Stimulated activated CD8-positive, alpha-beta memory T cell treated with anti-CD3 and anti-CD28 coated beads, Interleukin-4, amount 100 ng/mL, for 48 hours (primary cell): ENCODE measurements at places on chromosomes 3 and 15.

DNA sequence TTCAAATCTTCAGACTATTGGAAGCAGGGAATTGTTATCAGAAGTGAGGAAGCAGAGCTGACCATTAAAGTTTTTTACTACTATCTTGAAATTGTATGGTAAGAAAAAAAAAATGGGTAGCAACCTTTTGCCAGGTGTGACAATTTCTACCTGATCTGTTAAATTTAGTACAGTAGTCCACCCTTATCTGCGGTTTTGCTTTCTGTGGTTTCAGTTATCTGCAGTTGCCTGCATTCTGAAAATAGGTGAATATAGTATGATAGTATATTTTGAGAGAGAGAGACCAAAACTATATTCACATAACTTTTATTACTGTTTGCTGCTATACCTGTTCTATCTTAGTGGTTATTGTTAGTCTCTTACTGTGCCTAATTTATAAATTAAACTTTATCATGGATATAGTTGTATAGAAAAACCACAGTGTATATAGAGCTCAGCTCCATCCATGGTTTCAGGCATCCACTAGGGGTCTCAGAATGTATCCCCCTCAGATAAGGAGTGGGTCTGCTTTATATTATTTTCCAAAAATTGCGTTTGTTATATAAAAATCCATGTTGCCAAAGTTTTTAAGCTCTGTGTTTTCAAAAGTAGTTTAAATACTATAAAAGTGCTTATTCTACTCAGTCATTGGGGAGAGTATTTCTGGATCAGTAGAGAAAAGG, 69.9 kb downstream of the PTPRG start:
- DNase-seq, result no peak

DNA sequence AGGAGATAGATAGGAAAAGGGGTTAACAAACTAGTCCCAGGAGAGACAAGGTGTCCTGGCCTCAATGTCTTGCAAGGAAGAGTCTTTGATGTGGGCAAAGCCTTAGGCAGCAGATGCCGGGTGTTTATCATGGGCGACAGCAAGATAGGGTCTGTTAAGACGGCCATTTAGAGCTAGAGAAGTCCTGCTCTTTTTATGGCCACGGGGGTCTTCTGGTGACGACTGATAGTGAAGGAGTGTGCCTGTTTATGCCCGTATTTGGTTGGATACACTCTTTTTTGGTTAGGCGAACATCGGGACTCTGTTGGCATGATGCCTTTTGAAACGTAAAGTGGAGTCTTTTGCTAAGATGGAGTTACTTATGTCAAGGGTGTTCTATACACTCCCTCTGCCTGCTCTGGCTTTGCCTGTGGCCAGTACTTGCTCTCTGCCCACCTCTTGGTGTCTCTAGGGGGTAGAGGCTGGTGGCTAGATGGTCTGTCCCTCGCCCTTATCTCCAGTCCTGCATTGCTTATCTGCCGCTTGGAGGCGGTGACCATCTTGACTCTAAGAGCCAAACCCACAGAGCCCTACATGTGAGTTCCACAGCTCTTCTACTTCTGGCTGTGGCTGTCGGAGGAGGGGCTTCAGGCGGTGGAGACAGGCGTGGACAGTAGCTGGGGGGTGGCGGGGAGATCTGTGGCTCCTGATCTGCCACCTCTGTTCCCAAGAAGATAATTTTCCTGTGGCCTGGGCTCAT, 55.8 kb upstream of the ZBTB38 start:
- DNase-seq, result no peak

DNA sequence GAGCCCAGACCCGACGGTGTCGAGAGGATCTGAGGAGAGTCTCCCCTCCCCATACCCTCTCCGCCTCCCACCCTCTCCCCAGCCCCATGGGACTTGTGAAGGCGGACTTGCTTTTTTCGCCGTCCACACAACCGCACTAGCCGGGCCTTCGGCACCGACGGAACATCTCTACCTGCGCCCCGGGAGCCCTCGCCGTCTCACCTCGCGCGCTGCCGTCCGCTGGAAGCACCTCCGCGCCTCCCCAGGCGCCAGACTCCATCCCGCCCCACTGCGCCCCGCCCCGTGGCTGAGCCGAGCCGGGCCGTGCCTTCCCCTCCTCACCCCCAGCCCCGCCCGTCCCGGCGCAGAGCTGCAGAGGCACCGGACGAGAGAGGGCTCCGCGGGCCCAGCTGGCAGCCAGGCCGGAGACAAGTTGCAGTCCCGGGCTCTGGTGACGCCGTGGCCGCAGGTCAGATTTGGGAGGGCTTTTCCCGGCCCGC, at the start of the genes DUOX1 and DUOXA1:
DUOX1 (plus strand) TSS at position 344 of the 479 bp plus-strand sequence. CDS start 1,973 bp downstream, outside the sequence.
DUOXA1 (minus strand) TSS at position 229 of the 479 bp plus-strand sequence. CDS start 6,865 bp downstream, outside the sequence.
- peak; percentile 48 for DNase-seq

DNA sequence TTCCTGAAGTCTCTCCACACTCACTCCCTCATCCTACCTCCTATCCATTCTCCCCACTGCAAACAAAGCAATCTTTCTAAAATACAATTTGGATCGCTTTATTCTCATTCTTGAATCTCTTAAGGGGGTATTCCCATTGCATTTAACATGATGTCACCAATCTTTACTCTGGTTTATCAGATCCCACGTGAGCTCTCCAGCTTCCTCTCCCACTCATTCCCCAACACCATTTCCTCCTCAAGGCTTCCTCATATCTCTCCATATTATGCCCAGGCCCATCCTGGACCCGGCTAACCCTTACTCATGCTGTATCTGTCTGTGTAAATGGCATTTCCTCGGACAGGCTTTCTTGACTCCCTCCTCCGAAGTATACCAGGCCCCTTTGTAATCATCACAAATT, 165.0 kb downstream of the CD47 start:
- no peak for DNase-seq

DNA sequence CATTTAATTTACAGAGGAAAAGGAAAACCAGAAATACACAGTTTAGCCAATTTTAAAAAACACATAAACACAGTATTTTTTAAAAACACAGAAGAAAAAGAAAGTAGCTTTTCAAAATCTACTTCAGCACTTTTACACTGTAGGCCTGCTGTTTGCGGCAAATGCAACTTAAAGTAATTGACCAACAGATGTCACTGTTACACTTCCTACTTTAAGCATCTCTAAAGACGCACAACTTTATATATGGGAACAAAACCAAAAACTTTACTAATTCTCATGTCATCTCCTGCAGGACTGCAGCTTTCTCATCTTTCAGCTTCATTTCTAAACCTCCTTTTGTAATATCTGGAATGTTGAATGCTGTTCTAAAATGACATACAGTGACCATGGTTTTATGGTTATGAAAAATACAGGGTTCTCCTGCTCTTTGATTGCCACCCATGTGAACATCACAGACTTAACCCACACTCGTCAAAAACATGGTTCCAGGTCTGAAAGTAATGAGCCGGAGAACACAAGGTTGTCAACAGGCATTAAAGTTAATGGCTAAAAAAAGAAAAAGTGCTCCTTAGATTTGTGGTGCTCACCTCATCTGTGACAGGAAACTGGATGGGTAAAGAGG, 107.9 kb downstream of the FMN1 start:
- no peak for DNase-seq

- no peak for DNase-seq
These were observed 1.5 kb downstream of the RPN1 start for GRCh38 chr3:128648940-128649663.

- no peak for DNase-seq
These were observed 18.7 kb downstream of the NR2F2 start for GRCh38 chr15:96349034-96349856.

- no peak for DNase-seq
These were observed 38.8 kb downstream of the PTPRG start for GRCh38 chr3:61600195-61600594.

GRCh38 chr15:93217343-93217742, 128.3 kb upstream of the RGMA start:
- DNase-seq, result no peak

DNA sequence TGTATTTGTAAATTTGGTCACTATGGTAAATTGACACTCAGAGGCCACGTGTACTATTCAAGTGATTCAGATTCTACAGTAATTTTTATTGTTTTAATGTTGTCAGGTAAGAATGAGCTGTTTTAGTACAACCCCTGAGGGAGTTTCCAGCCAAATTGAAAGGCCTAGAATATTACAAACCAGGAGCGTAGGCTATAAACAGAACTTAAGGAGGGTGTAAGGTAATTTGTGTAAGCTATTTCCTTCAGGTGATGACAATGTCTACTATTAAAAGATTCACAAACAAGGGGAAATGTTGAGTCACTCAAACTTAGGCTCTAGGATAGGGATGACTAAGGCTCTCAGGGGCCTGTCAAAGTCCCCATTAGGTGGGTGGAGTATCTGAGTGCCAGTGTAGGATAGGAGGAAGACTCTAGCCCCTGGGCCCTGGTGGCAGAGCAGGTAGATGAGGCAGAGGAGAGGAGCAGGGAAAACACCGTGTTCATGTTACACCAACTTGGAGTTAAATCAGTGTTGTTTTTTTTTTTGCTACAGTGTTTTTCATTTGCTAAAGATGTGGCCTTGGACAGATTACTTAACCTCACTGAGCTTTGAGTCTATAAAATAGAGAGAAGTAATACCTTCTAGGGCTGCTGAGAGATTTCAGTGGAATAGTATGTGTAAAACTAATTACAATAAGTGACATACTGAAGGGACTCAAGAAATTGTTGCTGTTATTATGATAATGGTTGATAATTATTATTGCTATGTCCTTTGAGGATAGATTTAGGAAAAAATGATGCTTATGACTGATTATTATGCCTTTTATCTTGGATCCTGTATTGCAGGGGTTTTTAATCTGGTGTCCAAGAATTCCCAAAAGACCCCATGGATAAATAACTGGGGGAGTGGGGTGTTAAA, 10.3 kb downstream of the TM4SF1 start:
- DNase-seq, result no peak

DNA sequence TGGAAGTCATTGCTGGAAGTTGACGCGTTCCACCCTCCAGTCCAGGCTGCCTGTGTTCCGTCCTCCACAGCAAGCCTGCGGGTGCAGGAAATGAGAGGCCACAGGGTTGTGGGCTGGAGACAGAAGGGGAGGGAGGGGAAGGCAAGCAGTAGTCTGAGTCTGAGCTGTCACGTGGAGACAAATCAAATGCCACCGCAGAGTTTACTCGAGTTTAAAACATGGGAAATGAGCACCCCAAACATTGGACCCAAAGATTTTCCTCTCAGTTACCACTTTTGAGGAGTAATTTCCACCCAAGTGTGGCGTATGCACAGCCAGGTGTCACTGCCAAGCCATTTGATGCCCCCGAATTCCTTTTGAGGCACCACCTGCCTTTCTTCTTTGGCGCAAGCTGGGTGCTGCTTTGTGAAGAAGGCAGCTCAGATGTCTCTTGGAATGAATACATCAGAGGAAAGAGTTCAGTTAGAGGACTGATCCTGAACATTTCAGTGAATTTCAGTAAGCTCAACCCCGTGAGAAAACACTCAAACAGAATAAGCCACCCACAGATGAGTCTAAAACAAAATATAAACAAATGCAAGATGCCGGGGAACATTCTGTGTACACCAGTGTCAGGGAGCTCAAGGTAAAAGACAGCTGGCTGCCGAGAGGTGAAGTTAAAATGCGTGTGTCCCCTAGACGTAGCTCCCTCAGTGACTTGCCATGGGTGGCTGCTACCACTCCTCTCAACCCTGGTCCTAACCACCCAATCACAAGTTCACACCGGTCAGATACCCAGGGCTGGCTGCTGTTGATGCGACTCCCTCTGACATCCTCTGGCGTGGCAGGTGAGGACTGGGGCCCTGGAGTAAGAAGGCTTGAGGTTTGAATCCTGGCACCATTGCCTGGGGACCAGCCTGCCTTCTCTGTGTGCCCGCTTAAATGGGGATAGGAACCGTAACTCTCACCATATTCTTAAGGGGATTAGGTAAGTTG, 203.8 kb downstream of the UACA start:
- peak; percentile 65 for DNase-seq

GRCh38 chr15:98121957-98122356, 161.5 kb downstream of the ARRDC4 start:
- no peak for DNase-seq
